ENCODE measurements at places on chromosomes 6 and 20.

DNA sequence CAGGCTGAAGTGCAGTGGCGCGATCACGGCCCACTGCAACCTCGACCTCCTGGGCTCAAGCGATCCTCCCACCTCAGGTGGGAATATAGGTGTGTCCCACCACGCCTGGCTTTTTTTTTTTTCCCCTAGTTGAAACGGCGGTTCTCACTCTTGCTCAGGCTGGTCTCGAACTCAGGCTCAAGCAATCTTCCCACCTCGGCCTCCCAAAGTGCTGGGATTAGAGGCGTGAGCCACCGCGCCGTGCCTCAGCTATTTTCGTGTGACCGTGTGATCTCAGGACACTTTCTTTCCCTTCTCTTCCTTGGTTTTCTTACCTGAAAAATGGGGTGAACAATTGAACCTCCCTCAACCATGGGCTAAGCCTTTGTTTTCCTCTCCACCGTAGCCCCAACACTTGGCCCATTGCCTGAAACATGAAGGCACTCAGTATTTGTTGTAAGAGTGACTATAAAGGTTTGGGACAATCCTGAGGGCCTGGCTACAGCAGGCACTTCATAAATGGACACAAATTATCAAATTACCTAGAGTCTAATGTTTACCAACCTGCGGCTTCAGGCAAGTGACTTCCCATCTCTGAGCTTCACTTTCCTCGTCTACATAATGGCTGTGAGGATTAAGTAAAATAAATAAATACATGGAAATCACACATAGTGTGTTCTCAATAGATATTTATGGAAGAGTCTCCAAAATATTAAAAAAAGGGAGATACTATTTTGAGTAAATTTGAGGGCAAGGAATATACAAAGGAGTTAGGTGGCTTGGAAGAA, 31.4 kb upstream of the ID1 start:
- DNase-seq = no peak

GRCh38 chr20:61983965-61984364, 81.7 kb downstream of the TAF4 start:
- no peak for DNase-seq

GRCh38 chr6:128005009-128005408, 104.2 kb upstream of the THEMIS start:
- no peak for DNase-seq

DNA sequence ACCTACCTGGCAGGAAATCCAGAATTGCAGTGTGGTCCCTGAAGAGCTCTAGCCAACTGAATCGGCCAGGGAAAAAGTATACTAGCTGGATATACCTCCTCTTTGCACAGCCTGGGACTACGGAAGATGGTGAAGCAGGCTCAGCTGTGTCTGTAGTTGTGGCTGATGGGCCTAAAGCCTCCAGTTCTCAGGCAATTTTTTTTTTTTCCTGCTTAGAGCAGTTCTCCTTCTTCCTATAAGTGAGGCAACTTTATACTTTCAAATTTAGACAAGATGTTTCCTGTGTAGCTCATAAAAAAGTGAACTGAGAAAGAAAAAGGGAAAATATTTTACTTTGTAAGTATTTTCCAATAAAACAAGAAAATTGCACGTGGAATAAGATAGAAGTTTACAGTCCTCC, 172.9 kb downstream of the CARMIL1 start:
- no peak for DNase-seq
